ENCODE measurements at places on chromosomes 5 and 9. TPM values are rescaled to one million over a fixed set of nuclear protein-coding genes. Genes with fewer than 3 reads are reported as not detected.

DNA sequence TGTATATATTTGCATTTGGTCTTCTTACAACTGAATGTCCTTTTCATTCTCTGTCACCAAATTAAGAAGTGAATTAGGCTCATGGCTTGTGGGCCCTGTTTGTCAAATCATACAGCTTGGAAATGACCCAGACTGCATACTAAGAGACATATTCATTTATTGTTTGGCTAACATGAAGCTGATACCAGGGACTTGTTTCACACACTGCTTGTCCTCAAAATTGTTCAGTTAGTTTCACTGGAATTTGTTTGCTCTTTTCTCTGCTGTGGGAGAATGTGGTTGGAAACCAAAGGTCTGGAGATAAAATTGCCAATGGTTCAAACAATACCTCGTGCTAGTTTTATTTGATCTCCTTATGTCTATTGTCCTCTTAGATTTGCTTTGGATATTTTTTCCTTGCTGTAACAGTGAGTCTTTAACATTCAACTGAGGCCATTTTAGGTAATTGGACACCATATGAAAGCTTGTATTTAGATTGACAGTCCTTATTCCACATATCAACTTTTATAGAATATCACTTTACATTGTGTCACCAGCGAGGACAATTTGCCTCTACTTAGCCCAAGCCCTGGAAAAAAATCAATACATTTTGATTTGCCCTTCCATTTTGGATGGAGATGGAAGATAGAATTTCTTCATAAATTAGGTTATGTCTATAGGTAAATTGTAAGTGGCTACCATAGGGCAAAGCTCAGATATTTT is 144.3 kb upstream of the MTAP start:
- no peak for DNase-seq

Gene KIF20A
- 0.65 TPM for total RNA-seq

GRCh38 chr5:35828082-35828598 is 28.6 kb upstream of the IL7R start:
- no peak for DNase-seq

Gene SPINK7
- total RNA-seq = not detected

Gene CHSY3
- total RNA-seq = 0.51 TPM

GRCh38 chr5:60852940-60853339 is 8.9 kb upstream of the ELOVL7 start:
- DNase-seq = no peak

DNA sequence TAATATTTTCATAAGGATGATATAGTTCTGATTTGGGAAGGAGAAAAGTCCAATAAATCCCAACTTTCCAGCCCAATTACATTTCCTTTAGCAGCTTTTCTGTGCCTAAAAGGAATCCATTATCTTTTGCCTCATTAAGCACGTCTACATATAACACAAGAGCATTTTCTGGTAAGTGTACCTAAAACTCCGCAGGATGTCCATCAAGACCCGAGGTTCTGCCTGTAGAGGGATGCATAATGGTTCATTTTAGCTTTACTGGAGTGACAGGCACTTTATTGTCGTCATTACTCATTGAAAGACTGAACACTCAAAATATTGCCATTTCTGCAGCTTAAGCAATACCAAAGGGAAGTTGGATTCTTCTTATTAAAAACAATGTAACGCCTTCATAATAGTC is 669.0 kb downstream of the PRELID2 start:
- DNase-seq = no peak

Gene GFI1B
- total RNA-seq = not detected

DNA sequence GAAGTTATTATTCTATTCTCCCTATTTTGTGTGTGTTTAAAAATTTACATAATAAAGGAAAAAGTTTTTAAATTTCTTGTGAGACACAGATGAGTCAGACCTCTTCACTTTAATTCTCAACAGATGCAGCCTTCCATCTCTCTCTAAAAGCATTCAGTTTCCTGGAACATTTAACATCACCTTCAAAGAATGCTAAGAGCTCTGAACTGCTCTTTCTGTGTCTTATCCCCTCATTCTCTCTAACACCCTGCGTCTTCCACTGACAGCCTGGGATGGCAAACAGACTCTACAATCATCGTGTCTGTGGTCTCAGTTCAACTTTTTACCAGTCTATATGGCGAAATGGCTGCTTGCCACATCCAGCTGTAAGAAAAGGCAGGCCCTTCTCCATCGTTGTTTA is 173.0 kb downstream of the HINT1 start:
- DNase-seq = no peak

Gene C8G
- 1.1 TPM for total RNA-seq

DNA sequence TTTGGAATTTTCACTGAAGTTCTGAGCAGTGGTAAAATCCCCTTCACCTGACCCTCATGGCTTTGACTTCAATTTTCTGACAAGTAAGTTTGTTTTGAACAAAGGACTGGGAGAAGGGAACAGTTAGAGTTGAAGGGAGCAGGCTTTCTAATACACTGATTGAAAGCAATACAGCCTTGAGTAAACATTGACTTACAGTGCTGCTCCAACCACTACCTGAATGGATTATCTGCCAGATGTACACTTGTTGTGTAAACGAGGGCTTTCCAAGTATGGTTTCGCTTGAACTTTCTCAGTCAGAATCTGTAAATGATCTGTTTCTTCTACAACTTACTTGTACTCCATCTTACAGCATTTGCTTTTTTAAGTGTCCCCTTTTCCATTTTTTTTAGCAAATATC is 1414.9 kb upstream of the NUDT12 start:
- DNase-seq = no peak

Gene PCDHAC2
- total RNA-seq = 0.48 TPM

GRCh38 chr5:157545610-157546310 is 29.8 kb downstream of the ADAM19 start:
- no peak for DNase-seq

Gene ASTN2
- total RNA-seq = 6.4 TPM

DNA sequence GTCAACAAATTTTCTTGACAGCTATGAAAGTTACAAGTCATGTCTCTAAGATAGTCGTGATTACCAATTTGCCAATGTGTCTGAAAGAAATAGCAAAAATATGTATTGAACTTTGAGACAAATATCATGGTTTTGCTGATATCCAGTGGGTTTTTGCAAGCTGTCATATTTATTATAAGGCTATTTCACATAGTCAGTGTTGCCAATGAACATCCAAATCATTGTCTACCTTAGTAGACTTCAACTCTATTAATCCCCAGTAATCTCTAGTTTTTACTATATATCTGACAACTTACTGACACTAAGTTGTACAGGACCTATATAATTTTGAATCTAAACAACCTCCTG is 203.2 kb downstream of the TSSK1B start:
- DNase-seq = no peak

Gene BAAT
- 0.08 TPM for total RNA-seq

Gene TNFSF8
- 0.46 TPM for total RNA-seq

- no peak for DNase-seq
Measured at GRCh38 chr5:139022528-139022927, 147.4 kb upstream of the LRRTM2 start.

- DNase-seq = no peak
Measured at GRCh38 chr5:35266276-35266675, 36.0 kb upstream of the PRLR start.

DNA sequence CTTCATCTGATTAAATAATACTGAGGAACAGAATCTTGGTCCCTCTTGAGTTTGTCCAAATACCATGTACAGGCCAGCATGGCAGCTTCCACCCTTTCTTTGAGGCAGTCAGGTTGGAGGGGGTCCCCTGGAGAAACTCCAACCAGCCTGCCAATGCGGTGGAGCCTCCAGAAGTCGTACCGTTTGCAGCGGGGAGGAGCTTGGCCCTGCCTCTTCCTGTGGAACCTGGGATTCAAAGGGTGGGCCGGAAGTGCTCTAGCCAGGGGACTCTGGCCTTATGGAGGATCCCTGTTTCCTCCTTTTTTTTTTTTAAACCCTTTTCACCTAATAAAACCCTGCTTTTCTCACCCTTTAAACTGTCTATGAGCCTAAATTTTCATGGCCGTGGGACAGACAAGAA is 216.3 kb upstream of the ZNF608 start:
- no peak for DNase-seq

DNA sequence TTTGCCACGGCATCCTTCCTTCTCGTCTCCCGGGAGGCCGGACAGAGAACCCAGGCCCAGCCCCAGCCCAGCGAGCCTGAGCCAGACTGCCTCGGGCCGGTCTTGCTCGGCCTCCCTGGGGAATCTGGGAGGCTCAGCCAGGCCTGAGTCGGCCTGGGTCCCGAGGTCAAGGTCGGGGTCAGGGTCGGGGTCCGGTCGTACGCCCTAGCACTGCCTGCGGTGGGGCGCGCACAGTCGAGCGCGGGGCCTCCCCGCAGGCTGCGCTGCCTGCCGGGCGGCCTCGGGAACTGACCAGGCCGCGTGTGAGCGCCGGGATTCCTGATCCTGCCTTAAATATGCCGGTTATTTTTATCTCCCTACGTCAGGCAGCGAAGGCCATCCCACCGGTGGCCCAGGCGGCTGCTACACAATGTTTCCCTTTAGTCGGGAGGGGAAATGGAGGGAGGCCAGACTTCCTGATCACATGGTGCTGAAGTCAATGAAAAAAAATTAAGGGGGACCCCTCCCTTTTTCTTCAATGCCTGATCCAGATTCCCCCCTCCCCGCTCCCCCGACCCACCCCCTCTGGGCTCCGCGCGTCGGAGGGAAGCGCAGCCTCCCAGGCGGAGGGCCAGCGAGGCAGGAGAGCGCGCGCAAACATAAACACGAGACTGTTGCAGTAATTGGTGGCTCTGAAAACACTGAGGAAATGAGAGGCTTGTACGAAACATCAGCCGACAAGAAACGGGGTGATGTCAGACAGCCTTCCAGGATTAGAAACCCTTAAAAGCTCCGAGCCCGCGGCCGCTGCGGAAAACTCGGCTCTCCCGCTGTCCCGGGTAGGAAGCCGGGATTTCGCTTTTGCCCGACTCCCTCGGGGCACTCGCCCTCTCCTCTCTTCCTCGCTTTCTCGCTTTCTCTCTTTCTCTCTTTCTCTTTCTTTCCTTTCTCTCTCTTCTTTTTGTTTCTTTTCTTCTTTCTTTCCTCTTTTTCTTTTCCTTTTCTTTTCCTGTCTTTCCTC is 148.2 kb upstream of the KLF4 start:
- DNase-seq = peak; percentile 92

Gene PIP5KL1
- total RNA-seq = 0.48 TPM

DNA sequence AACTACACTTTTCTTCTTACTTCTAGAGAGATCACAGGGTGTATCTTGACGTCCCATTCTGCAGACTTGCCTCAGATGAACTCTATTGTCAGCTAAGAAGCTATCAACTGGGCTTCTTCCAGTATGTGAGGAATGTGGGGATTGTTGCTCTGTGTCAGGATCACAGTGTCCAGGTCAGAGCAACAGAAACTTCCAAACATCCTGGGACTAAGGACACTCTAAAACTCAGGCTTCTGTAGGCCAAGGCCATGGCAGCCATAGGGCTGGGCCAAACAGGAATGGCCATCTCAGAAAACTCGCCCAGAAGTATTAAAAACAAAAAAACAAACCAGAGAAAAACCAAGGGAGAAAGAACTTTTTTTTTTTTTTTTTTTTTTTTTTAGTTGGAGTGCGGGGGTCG is 210.0 kb upstream of the CLINT1 start:
- DNase-seq = no peak

- DNase-seq = no peak
Measured at GRCh38 chr9:124381170-124381945, 33.9 kb downstream of the PSMB7 start.

- DNase-seq = no peak
Measured at GRCh38 chr9:114392749-114393112, 4.9 kb upstream of the AKNA start.

DNA sequence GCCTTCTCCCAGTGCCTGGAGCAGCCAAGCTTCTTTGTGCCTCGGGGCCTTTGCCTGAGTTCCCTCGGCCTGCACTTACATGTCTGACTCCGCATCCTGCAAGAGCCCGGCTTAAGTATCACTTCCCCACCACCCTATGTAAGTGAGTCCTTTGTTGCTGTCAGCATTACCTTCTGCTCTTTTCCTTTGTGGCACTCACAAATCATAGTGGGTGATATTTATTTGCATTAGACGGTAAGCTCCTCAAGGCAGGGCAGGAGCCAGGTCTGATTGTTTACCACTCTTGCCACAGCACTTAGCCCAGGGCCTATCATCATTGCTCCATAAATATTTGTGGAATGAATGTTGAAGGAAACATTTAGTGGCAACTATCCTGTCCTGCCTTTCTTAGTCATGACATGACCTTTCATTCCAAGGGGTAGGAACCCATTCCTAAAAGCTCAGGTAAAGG is 4.8 kb downstream of the GM2A start:
- no peak for DNase-seq

Gene TXNDC8
- not detected for total RNA-seq

DNA sequence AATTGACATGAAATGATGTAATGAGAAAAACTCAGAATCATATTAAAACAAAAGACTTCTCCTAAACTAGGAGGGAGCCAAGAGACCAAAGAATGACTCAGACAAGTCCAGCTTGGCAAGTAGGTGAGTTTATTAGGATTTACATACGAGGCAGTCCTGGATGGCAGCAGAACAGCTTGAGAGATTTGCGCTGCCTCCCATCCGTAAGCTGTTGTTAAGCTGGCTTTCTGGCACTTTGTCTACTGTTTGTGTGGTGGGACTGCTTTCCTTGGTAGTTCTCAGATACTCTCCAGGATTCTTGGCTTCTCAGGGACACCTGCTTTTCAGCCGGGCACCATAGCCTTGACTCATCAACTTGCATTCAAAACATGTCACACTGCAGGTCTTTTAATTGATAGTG is 57.6 kb downstream of the COX7C start:
- DNase-seq = no peak

GRCh38 chr5:36374266-36374862 is 72.7 kb upstream of the RANBP3L start:
- DNase-seq = no peak

GRCh38 chr5:37005946-37006540 is 129.5 kb downstream of the NIPBL start:
- no peak for DNase-seq

DNA sequence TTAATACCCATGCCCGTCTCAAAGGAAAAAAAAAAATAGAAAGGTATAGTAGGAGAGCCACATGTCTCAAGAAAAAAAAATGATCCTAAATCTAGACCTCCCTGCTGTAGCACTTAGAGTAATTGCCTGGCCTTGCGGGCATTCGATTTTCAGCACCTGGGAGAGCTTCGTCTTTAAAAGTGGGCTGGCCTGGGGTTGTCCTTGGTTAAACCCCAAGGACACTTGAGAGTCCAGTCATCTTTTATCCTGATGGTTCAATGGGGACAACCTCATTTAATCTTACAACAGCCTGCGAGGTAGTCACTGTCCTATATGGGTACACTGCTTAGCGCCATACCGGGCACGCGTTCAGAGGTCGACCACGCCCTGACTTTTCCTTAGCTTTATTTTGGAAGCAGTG is 60.1 kb downstream of the MAT2B start:
- no peak for DNase-seq

Gene SPINK4
- not detected for total RNA-seq

DNA sequence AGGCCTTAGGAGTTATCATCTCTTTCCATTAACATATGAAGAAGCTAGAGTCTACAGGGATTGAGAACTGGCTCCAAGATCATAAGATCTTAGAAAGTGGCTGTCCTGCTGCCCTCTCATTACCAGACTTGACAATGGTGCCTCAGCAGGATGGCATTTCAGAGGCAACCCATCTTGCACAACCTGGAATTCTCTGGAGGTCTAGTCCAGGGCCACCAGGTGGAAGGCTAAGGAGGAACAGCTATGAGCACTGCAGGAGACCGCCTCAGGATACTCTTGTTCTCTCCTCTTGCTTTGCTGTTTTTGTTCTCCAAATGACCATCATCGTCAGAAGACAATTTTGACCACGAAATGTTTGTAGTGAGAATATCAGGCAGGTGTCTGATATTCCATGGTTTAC is 322.6 kb downstream of the FBXL17 start:
- DNase-seq = no peak
